GM23338 (cell line): ENCODE measurements at places on chromosomes 7 and 10.
A peak's percentile ranks its signal among the peaks of the same experiment; 100 is the strongest.

- no peak for DNase-seq
Measured at GRCh38 chr7:99381664-99382075, 7.1 kb downstream of the ARPC1B start.

- no peak for DNase-seq
Measured at GRCh38 chr10:119203006-119203405, 4.4 kb upstream of the GRK5 start.

DNA sequence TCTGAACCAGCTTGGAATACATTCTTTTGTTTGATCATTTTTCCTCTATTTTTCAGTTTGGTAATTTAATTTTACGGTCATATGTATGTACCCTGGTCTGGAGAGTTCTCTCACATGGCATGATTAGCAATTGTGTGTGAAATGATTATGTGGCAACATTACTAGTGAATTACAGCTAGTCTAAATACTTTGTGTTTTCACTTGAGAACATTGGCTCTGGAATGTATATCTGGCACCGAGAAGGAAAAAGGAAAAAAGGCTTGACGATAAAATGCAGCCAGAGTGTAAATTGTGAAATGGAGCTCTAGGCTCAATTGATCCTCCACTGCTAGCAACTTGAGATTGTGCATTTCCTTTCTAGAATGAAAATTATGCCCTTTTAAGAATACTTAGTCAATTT lies 397.2 kb downstream of the EXOC4 start:
- no peak for DNase-seq

DNA sequence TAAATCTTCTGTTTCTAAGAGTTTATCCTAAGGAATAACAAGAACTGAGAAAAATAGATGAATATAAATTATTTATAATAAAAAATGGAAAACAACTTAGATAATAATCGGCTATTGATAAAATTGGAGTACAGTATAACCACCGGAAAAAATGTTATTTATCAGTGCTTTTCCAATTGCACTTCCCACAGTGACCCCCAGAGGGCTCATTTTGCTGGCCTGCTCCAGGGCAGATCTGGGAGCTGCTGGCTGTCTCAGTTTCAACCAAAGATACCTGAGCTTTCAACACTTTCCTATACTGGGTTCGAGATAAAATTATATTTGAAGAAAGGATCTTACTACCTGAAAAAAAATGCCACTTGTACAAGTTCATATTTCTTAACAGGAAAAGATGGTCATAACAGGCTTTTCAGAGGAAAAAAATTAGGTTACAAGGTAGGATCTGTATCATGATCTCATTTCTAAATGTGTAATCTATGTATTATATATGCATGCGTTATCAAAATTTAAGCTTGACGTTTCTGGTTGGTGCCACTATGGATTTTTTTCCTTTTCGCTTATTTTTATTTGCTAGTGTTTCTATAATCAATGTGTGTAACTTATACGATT lies 165.7 kb downstream of the NPSR1 start:
- DNase-seq = peak; percentile 72

DNA sequence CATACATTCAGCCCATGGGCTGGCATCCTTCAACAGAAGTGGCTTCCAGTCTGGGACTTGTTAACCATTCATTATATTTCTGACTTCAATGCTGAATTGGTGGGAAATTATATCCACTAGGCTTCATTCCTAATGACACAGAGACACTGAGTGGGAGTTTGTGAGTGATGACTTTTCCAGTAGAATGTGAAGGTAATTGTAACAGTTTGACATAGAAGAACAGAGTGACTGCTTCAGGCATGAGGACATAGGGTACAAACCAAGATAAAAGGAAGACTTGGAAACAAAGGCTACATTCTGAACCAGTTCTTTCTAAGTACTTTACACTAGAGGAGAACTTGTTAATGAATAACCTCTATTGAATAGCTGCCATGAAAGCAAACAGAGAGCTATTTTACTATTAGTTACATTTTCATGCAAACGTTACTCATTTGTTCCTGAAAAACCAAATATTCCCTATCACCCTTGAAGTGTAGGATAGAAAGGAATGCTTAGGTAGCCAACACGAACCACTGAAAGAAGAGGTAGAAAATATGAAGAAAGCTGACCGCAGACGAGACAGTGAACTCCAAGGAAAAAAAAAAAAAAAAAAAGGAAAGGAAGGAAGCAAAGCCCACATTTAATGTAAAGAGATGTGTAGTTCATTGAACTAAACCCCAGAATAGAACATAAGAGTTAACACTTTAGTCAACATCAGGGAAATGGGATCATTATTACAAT lies 237.0 kb upstream of the SEMA3C start:
- DNase-seq = peak; percentile 32

- DNase-seq = no peak
Measured at GRCh38 chr10:78768041-78768835, 300.5 kb upstream of the ZMIZ1 start.

DNA sequence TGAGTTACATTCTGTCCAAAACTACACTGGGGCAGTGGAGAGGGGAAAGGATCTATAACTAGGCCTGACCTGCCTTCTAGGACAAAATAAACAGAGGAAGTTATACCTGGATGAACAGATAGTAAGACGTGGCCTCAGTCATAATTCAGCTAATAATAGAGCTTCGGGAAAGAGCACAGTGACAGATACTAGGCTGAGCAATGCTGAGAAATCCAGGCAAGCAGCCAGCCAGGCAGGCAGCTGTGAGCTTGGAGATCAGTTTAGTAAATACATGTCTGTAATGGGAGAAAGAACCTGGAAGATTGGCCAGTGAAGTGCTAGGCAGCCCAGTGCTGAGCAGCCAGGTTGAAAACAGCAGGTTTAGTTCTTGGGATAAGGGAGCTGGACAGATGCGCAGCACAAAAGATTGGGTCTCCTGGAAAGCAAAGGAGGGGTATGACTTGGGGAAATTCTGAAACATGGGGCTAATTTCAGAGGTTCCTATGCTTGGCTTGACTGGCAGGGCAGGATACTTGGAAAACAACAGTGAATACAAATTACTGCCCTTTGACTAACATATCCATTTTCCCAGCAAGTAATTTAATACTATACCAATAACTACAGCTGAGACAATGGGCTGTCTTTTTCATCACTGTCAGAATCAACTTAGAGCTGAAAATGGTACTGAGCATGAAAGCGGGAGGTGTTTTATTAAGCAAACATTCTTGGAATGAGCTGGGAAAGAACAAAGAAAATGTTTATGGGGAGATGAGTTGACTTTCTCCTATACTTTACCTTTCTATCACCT lies 140.8 kb downstream of the DGKB start:
- DNase-seq = no peak

GRCh38 chr7:440059-440749 lies 79.4 kb downstream of the PDGFA start:
- no peak for DNase-seq

- no peak for DNase-seq
Measured at GRCh38 chr10:97852840-97853405, 3.3 kb downstream of the GOLGA7B start.

- peak; percentile 83 for DNase-seq
Measured at GRCh38 chr10:5283305-5284158, 81.2 kb upstream of the UCN3 start.

GRCh38 chr7:22879280-22879679 lies 56.6 kb upstream of the TOMM7 start:
- DNase-seq = no peak

GRCh38 chr7:159034394-159034793 lies 110.3 kb downstream of the VIPR2 start:
- no peak for DNase-seq

DNA sequence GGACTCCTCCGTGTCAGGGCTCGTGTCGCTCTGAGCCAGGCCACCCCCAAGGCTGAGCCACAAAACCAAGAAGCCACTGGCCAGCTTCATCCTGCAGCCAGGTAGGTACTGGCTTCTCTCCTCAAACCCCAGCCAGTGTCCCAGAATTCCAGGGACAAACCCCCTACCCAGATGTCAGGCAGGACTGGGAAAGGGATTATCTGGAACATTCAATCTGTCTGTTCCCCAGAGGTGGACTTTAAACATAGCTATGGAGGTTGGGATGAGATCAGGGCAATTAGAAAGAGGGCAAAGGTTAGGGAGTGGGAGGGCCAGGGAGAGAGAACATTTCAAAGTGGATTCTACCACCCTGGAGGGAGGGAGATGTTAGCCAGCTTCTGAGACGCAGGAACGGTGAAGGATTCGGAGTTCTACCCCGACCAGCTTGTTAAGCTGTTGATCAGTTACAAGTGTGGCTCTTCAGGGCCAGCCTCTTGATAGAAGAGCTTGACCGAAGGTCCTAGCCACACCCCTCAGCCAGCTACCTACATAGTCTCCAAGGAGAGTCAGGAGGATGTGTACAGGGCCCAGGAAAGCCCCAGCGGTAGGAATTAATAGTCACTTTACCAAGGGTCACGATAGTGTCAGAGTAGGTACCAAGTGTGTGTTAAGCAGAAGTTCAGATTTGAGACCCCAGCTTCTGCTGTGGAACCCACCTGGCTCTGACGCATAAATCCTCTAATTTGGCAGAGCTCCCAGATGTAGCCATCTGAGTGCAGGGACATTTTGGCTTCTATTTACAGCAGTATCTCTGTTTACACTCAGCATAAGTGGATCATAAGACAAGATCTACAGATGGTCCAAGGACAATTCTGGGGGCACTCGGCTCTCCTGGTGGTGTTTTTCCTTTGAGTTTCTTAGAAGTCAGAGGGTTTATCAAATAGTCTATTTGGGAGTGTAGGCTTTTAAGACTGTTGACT lies at the start of gene PLA2G12B:
PLA2G12B (minus strand) TSS at position 211 of the 959 bp plus-strand sequence; CDS start at position 90, 121 bp downstream.
- no peak for DNase-seq

GRCh38 chr10:43399320-43400310 lies 9.4 kb downstream of the HNRNPF start:
- DNase-seq = no peak

GRCh38 chr7:70638158-70639107 lies 493.5 kb upstream of the GALNT17 start:
- DNase-seq = no peak

DNA sequence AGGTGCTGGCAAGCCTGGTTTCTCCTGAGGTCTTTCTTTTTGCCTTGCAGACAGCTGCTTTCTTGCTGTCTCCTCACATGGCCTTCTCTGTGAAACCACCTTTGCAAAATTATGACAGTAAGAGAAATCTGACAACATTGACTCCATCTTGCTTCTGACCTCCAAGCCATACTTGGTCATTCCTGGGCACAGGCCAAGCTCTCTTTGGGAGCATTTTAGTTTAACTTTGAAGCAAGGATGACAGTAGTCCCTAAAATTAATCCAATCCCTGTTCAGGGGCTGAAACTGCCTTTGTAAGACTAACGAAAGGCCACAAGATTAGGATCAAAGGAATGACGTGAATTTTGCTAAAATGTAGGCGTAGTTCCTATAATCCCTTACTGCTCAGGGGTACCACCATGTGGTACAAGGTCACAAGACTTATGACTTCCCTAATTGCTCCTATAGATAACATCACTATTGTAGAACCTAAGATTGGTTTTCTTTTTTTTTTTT lies 25.1 kb upstream of the NRBF2 start:
- DNase-seq = no peak

GRCh38 chr10:55820478-55820877 lies 540.6 kb downstream of the ZWINT start:
- peak; percentile 48 for DNase-seq

DNA sequence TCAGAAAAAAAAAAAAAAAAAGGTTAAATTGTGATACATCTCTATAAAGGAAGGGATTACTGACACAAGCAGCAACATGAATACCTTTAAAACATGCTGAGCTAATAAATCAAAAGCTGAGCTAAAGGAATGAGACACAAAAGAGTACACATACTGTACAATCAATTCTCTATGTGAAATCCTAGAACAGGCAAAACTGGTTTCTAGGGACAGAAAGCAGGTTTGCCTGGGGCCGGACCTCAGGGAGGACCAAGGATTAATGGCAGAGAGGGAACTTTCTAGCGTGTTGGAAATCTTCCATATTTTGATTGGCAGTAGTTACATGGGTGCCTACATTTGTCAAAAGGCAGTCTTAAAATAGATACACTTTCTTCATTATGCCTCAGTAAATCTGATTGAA lies 52.5 kb downstream of the KLRG2 start:
- DNase-seq = no peak
